Liver (tissue), 10 donors: ENCODE measurements at places on chromosomes 3 and 15.

DNA sequence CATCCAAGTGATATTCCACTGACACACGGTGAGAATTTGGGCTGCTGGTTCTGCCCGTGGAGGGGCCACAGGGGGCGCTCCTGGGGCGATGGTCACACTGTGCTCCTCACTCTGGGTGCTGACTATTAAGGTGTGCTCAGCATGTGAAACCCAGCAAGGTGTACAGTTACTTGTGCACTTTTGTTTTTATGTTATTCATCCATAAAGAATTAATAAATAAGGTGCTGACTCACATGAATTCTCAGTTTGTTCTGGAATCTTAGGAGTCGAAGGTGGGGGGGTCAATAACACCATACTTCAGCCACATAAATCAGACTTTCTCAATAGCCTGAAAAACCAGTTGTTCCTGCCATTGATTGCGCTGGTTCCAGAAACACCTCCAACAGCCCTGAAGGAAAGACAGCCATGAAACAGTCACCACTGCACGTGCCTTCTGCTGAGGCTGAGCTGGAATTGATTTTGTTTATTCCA, 53.5 kb upstream of the SPATA12 start:
- no peak for DNase-seq

GRCh38 chr3:149726716-149727407, 25.4 kb downstream of the COMMD2 start:
- no peak for DNase-seq

GRCh38 chr3:163684651-163685050, 1393.6 kb downstream of the SI start:
- DNase-seq: no peak

- no peak for DNase-seq
Measured at GRCh38 chr15:39227001-39227400, 353.9 kb upstream of the THBS1 start.

DNA sequence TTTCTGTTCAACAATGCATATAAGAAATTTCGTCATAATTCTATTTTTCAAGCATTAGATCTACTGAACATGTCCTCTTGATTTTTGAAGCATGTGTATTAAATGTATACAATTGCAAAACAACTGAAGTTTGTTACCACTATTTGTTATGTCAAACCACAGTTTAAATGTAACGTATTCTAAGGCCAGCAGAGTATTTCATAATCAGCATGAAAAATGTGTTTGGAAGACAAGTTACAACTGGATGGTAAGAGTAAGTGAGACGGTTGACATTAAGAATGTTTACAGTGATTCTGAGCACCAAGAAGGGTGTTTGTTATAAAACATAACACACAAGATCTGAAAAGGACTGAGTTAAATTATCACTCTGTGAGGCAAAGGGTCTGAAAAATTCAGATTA, 738.4 kb downstream of the PLOD2 start:
- DNase-seq: no peak

DNA sequence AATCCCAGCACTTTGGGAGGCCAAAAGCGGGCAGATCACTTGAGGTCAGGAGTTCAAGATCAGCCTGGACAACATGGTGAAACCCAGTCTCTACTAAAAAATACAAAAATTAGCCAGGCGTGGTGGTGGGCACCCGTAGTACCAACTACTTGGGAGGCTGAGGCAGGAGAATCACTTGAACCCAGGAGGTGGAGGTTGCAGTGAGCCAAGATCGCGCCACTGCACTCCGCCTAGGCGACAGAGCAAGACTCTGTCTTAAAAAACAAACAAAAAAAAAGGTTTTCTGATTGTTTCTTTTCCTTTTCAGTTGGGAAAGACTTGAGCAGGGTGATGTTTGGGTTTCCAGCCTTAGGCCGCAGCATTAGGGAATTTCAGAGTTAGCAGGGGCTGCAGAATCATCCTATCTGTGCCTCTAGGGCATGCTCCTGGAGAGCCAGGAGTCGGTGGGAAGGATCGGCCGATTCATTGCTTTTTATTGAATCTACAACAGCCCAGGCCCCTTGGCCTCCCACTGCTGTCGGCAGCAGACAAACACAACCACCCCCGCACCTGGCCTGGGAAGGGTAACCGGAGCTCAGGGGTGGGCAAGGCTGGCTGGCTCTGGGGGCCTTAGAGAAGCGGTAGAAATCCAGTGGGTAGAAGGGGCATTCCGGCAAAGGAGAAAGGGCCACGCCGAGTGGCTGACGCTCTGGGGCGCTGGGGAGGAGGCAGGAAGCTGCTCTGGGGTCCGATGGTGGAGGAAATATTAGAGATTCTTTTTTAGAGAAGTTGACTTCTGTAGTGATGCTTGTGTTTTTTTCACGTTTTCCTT, 6.3 kb downstream of the CHAC1 start:
- DNase-seq: no peak

DNA sequence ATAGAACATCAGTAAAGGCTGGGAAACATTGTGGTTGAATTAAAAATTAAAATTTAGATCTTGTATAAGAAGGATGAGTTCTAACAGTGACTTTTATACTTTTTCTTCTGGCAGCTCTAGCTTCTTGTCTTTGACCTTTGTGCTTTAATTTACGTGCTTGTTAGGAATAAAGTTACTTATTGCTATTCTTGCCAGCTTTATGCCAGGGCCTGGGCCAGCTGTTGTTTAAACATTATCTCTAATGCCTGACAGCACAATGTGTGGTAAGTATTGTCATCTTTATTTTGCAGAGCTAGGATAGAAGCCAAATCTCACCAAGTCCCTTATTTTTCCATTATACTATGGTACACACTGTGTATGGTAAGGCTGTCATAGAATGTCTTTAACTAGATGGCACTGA, 766.7 kb upstream of the GOLIM4 start:
- no peak for DNase-seq

GRCh38 chr15:93044301-93045190, 44.5 kb downstream of the RGMA start:
- no peak for DNase-seq

GRCh38 chr3:145089337-145089736, 1071.6 kb downstream of the PLOD2 start:
- no peak for DNase-seq

DNA sequence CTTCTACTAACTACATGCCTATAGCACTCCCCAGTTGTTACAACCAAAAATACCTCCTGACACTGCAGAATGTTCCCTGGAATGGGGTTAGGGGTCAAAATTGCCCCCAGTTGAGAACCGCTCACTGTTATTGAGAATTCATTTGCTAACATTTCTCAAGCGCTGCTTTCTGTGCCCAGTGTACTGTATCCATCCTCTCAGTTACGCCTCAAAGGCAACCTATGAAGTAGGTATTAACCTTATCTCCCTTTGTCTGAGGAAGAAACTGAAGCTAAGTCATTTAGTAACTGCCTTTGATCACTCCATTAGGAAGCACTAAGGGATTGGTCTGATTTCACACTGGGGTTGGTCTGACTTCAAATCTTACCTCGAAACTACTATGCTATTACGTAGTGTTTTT, 70.1 kb downstream of the CADPS start:
- no peak for DNase-seq
